ENCODE measurements at places on chromosomes 2 and 18.

- no peak for DNase-seq
These were observed 447.3 kb downstream of the XIRP2 start for GRCh38 chr2:167335541-167335992.

DNA sequence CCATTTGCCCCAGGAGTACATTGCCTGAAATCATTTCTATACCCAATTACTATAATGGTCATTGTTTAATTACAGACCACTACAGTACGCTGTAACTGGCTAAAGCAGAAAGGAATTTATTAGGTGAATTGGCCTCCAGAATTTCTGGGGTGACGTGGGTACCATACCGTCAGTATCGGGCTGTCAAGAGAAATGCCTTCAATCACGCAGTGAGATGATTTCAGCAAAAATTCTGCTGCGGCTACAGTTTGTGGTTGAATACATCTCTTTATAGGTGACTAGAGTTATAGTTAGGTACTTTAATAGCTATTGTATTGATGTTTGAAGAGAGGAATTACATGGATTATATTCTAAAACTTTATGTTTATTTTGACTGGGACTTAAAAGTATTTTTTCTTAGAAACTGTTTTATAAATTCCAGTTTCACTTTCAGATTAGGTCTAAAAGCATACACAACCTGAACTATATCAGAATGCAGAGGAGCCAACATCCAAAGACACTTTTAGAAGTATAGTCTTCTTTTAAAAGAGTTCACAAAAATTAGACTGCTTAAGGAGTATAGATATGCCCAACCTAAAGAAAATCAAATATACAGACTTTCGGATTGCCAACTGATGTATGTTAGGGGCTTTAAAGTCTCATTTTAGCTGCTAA is 128.4 kb downstream of the TTC27 start:
- no peak for DNase-seq

DNA sequence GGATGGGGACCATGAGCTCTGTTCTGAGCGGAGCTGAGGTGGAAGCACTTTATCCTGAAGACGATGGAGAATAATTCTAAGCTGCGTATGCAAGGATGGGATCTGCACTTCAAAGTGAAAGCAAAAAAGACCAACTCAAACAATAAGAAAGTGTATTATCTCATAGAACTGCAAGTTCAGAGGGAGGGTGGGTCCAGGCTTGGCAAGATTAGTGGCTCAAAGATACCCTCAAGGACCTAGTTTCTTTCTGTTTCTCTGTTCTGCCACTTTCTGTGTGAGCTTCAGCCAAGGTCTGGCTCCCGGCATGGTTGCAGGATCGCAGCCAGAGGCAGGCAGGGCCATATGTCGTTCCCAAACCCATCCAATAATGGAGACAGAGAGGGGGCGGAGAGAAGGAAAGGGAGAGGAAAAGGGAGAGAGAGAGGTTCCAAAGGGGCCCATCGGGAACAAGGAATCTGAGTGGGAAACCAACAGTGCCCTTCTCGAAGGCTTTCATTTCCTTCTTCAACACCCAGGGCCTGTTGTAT is 169.2 kb upstream of the NCK2 start:
- DNase-seq: no peak

DNA sequence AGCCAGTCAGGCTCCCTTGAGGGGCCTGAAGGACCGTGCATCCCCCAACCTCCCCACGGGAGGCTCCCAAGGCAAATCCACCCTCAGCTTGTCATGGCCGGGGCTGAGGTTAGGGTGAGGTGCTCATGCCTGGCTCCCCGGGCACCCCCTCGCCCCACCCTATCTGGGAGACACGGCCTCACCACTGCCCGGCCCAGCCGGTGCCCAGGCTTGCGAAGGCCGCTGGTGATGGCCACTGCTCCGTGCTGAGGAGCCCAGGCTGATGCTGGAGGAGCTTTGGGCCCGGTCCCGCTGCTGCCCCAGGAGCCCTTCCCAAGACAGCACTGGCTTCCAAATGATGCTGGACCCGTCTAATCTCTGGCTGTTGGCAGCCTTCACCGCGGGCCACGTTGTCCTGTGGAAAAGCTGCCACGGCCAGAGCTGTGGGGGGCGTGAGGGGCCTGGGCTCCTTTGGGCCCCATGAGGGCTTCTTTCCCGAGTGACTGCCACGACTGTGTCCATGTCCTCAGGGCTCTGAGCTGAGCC is 135.7 kb upstream of the CTDP1 start:
- DNase-seq: no peak

DNA sequence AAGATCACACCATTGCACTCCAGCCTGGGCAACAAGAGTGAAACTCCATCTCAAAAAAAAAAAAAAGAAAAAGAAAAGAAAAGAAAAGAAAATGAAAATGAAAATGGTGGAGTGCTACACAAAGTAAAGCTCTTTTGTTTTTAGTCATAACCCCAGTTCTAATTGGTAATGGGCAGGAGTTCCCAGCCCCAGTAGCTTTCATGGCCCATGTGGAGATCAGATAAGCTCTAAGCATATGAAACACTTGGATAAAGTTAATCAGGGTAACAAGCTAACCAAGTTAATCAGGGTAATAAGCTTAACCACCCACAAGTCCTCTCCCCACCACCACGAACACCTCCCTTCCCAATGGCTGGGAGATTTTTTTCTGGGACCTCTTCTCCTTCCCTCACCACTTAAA is 240.8 kb downstream of the BCL11A start:
- DNase-seq: no peak

GRCh38 chr2:238456449-238456848 is 29.7 kb downstream of the ASB1 start:
- DNase-seq: no peak

Measured in stimulated activated CD8-positive, alpha-beta memory T cell treated with anti-CD3 and anti-CD28 coated beads, Interleukin-4, amount 100 ng/mL, for 48 hours (primary cell).